ENCODE measurements at places on chromosomes 1 and 21.

- DNase-seq = no peak
Measured at GRCh38 chr21:37389456-37389855, 22.9 kb downstream of the DYRK1A start.

- DNase-seq = no peak
Measured at GRCh38 chr1:90675161-90675847, 41.8 kb downstream of the BARHL2 start.

DNA sequence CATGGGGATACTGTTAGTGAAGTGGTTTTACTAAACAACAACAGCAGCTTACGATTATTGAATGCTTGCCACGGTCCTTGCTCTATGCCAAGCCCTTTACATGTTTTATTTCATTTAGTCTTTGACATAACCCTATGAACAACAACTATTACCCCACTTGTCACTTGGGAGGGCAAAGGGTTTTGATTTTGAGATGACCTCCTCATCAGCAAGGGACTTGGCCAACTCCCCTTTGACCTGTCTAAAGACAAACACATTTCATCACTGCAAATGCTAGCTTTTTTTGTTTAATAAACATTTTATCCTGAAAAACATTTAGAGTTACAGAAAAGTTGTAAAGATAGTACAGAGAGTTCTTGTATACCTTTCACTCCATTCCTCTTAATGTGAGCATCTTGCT lies 152.5 kb upstream of the WNT4 start:
- no peak for DNase-seq

GRCh38 chr1:224127925-224128819 lies 14.3 kb downstream of the FBXO28 start:
- no peak for DNase-seq

GRCh38 chr1:38561725-38562124 lies 297.8 kb downstream of the RRAGC start:
- no peak for DNase-seq

Data from stimulated activated CD8-positive, alpha-beta memory T cell treated with anti-CD3 and anti-CD28 coated beads, Interleukin-12 subunit alpha, Interleukin-12 subunit beta, amount 100 ng/mL, for 1 hour (primary cell).